ENCODE measurements at places on chromosomes 6 and 20.

GRCh38 chr6:132298344-132298949, 102.8 kb downstream of the MOXD1 start:
- DNase-seq = no peak

DNA sequence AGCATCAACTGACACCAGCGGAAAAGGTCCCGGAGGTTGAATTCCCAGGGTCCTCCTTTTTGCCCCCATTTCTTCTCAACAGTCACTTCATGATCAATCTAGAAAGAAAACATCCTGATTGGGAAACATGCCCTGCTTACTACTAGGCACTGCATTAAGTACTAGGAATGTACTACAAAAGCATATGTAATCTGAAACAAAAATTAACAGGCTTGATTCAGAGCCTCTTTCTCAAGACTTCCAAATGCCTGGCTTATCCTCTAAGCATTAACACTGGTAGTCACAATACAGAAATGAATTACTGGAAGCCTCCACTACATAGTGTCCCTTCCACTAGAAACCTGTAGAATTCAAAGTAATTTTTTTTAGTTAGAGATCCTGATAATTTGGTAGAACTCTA, 84.5 kb upstream of the LYRM2 start:
- DNase-seq = no peak

- DNase-seq = no peak
These were observed 49.0 kb downstream of the COL11A2 start for GRCh38 chr6:33143113-33143770.

- DNase-seq = no peak
These were observed 248.8 kb downstream of the ERMARD start for GRCh38 chr6:170000071-170000843.

- DNase-seq = no peak
These were observed 42.8 kb downstream of the CDC5L start for GRCh38 chr6:44430326-44430725.

DNA sequence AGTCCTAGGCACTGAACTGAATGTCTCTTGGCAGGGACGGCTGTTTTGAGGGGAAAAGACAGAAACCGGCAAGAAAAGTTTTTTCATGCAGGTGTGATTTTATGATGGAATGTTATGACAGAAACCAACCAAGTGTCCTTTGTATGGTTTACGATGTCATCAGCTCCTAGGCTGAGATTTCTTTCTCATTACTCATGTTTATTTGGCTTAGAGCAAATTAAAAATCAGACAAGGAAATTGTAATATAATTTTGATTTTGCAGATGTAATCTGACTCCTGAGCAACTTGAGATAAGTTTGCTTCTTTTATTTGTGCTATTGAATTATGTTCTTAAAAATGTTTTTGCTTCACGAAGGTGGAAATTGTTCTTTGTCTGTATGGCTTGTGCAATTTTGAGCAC, 58.8 kb upstream of the MAP3K7 start:
- DNase-seq = no peak

- no peak for DNase-seq
These were observed 16.4 kb downstream of the CHRNA4 start for GRCh38 chr20:63344616-63345327.

DNA sequence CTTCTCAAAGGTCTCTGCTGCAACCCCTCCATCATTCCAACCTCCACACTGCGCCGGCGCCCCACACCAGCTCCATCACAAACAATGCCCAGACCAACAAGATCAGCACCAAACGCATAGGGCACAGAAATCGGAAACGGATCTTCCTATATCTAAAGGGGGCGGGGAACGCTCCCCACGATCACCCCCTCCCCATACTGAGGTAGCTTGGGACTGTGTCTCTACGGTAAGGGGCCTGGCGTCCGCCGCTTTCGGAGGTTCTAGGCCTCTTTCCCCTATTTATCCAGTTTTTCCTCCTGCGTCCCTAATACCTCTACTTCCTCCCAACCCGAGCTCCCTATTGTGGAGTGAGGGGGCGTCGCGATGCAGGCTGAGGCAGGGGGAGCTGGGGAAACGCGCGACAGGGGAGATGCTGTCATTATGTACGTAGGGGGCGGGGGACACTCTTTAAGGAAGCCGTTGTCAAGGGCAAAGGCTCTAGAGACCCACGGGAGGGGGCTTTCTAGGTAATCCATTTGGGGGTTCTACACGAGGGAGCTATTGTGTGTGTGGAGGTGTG, 909 bp downstream of the DNAAF9 start:
- no peak for DNase-seq

Data from HS-5 (cell line).